ENCODE measurements at places on chromosomes 1 and 21.

- no peak for DNase-seq
Measured at GRCh38 chr1:198449727-198450433, 90.6 kb downstream of the ATP6V1G3 start.

DNA sequence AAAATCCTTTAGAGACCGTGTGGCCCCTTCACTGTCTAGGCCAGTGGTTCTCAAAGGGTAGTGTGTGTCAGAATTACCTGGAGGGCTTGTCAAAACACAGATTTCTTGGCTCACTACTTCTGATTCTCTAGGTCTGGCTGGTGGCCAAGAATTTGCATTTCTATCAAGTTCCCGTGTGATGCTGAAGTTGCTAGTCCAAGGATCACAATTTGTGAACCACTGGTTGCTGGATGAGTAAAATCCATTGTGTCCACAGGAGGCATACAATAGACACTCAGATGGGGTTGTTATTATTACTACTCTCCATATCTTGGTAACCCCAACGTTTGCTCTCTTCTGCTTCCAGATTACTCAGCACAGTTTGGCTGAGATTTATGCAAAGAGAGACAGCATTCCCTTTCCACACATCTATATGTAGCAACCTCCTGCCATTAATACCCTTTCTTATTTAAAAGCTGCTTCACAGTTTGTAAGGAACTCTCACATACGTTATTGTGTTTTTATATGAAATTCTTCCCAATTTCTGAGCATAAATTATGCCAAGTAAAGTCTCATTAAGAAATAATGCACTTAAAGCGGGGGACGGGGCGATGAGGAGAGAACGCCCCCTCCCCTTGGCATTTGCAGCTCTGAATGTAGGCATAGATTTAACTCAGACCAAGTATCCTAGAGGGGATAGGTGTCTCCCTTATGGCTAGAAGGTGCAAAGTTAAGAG lies 720 bp upstream of the TMCC2 start:
- no peak for DNase-seq

- DNase-seq = no peak
Measured at GRCh38 chr1:108643492-108644335, 17.2 kb downstream of the HENMT1 start.

- DNase-seq = no peak
Measured at GRCh38 chr1:3785456-3786157, 10.7 kb downstream of the LRRC47 start.

All from substantia nigra (tissue), 51 donors.